ENCODE measurements at places on chromosomes 4 and X.

- DNase-seq: no peak
These were observed 31.8 kb downstream of the USP11 start for GRCh38 chrX:47264483-47265173.

GRCh38 chr4:8644966-8645752 lies 52.6 kb downstream of the CPZ start:
- no peak for DNase-seq

DNA sequence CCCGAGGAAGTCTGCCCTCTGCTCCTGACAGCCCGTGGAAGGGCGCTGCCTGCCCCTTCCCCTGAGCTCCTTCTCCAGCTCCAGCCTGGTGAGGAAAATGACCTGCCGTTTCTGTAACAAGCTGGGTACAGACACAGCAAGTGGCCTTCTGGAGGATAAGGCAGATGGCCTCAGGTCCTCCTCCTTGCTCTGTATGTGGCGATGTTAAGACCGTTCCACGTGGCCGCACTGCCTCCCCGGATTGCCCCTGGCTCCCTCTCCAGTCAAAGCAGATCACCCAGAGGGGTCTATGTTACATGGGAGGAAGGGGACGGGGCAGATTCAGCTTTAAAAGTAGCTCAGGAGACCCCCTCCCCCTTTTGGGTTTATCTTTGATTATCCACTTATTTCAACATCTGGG lies 80.3 kb upstream of the GATB start:
- DNase-seq: no peak

- DNase-seq: peak; percentile 88
These were observed 76.7 kb downstream of the AFF1 start for GRCh38 chr4:87011340-87012034.

- no peak for DNase-seq
These were observed 1544.1 kb upstream of the ADGRL3 start for GRCh38 chr4:59655996-59656395.

DNA sequence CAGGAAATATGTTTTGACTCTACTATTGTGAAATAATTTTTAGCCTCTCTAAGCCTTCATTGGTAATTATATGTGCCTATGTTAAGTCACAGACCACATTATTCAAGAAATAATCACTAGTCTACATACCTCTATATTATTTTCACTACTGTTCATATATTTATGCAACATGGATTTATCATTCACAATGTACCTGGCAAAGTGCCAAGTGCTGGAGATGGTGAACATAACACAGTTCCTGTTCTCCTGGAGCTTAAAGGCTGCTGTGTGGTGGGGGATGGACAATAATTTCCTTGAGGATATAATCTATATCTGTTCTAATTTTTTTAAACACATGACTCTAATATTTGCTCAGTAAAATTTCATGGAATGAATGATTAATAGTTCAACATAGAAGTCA lies 527.7 kb upstream of the CXorf51A start:
- no peak for DNase-seq

DNA sequence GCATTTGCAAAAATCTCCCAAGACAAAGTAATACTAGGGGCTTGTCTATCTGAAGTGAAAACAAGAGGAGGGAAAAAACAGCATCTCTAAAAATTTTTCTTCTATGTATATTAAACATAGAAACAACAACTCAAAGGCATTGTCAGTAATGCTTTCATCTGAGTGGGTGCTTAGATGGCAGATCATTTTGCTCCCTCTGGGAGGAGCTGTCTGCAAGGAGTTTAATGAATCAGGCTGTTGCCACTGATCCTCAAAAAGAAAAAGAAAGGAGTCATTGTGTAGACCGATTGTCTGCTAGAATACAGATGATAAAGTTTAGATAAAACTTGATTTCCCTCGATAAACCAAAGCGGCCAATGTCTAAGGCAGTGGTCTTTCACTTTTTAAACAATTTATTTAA lies 49.7 kb upstream of the KLHL8 start:
- DNase-seq: no peak

- DNase-seq: no peak
These were observed 17.4 kb downstream of the TMEM175 start for GRCh38 chr4:949656-950055.

DNA sequence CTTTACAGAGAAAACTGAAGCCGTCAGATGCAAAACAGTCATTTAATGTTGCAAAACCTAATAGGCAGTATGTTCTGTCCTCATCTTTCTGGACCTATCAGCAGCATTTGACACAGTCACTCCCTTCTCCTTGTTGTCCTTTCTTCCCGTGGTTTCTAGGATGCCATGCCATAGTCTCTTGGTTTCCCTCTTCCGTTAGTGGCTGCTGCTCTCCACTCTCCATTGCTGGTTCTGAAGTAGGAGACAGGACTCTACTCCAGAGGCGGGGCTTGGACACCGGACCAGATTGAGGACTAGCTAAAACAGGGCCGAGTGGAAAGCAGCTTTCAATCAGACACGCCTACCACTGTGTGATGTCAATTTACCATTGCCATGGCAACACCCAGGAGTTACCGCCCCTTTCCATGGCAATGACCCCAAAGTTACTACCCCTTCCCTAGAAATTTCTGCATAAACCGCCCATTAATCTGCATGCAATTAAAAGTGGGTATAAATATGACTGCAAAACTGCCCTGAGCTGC lies 88.8 kb upstream of the CCDC160 start:
- no peak for DNase-seq

DNA sequence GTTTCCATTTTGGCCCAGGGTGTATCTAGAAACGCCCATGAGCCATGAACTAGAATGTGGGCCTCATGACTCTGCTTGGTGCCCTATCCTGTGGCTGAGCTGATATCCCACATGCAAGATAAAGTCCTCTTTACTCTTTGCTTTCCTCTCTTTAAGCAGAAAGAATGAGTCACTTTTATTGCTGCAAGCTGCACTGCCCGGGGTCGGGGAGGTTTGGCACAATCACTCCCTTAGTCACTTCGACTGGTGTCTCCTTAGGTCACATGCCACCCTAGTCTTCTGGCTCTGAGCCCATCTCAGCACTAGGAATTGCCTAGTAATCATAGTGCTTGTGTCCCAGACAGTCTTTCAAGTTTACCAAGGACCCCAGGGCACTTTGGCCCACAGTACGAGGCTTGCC lies 75.1 kb upstream of the CXorf66 start:
- DNase-seq: no peak

- no peak for DNase-seq
These were observed 27.6 kb upstream of the CFAP299 start for GRCh38 chr4:80307774-80308465.

DNA sequence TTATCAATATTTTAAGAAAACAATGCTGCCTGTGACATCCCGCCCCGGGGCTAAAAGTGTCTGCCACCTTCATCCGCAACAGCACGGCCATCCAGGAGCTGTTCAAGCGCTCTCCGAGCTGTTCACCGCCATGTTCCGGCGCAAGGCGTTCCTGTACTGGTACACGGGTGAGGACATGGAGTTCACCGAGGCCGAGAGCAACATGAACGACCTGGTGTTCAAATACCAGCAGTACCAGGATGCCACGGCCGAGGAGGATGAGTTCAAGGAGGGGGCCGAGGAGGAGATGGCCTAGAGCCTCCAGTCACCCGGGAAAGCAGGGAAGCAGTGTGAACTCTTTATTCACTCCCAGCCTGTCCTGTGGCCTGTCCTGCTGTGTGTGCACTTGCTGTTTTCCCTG lies 12.1 kb upstream of the KLHL13 start:
- no peak for DNase-seq

GRCh38 chrX:69163936-69164741 lies 1.1 kb downstream of the PJA1 start:
- no peak for DNase-seq

DNA sequence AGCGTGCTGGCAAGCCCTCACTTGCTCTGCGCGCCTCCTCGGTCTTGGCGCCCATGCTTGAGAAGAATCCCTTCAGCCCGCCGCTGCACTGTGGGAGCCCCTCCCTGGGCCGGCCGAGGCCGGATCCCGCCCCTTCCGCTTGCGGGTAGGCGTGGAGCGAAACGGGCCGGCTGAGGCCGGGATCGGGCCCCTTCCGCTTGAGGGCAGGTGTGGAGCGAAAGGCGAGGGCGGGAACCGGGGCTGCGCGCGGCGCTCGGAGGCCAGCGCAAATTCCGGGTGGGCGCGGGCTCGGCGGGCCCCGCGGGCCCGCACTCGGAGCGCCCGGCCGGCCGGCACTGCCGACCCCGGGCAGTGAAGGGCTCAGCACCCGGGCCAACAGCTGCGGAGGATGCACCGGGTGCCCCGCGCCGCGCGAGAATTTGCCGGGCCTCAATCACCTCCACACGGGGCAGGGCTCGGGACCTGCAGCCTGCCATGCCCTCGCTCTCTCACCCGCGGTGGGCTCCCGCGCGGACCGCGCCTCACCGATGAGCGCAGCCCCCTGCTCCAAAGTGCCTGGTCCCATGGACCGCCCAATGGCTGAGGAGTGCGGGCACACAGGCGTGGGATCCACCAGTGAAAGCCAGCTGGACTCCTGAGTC lies 58.1 kb upstream of the GBA3 start:
- no peak for DNase-seq

DNA sequence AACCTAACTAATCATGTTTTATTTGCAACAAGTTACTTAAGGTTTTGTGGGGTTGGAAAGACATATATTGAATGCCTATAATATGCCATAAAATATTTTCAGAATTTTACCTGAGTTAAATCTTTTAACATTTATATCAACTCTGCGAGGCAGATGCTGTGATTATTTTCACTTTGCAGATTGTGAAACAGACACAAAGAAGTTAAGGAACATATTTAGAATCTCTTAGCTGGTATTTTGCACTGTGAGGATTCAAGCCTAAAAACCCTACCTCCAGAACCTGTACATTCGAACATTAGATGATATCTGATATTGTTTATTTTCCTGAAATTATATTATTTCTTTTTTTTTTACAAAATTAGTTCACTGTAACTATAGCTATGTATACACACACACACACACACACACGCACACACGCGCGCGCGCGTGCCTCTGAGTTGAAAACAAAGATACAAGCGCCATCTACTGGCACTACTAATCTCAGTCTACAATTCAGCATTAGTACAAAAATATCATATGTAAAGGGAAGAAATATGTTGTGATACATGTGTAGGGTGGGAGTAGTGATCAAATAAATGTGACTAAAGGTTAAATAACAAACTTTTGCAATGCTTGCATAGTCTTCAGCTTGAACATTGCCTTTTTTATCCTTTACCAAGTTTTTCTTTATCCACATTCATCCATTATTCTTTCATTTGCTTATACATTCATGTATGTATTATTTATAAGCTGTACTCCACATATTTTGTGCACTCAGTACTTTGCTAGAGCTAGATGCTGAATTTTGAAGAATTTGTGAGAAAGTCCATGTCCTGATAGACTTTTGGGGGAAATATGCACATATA lies 61.5 kb downstream of the ANXA10 start:
- DNase-seq: peak; percentile 29

GRCh38 chrX:103674531-103675454 lies 11.7 kb downstream of the MORF4L2 start:
- DNase-seq: no peak

- DNase-seq: no peak
These were observed 857 bp downstream of the SCML1 start for GRCh38 chrX:17737986-17738713.

GRCh38 chrX:151183912-151184565 lies 7.7 kb downstream of the GPR50 start:
- DNase-seq: no peak

GRCh38 chrX:46757052-46757451 lies 1.9 kb downstream of the SLC9A7 start:
- DNase-seq: no peak

DNA sequence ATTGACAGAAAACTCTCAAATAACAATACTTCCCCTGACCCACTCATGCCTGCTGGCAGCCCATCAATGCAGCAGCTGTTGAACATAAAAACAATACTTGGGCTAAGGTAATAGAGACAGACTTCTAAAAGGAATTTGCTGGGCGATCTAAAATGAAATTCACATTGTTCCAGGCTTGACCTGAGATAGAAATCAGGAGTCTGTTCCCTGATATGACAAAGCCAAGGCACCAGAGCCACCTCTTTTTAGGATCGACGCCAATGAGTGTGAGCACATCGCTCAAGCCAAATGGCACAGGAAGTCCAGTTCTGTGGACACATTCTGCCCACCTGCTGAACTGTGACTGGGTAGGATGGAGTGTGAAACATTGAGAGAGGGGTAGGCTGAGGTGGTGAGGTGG lies 4.9 kb downstream of the SEPTIN11 start:
- no peak for DNase-seq

- DNase-seq: no peak
These were observed 154.2 kb downstream of the SHOX start for GRCh38 chrX:784829-785228.

DNA sequence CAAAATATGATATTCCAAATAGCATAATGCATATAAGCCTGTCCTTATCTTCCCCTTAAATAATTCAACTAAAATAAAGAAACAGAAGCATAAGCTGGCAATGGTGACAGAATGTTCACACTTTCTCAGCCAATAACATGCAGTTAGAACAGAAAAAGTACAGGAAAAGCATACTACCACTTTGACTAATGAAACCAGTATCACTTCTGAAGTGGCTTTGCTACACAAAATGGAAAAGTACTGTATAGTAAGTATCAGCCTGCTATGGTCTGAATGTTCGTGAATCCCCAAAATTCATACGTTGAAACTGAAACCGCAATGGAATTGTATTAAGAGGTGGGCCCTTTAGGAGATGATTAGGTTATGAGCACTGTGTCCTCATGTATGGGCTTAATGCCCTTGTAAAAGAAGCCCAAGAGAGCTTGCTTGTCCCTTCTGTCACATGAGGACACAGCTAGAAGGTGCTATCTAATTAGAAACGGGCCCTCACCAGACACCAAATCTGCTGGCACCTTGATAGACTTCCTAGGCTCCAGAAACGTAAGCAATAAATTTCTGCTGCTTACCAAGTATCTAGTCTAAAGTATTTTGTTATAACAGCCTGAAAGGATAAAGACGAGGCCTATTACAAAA lies 102.6 kb downstream of the PRDM5 start:
- DNase-seq: no peak

DNA sequence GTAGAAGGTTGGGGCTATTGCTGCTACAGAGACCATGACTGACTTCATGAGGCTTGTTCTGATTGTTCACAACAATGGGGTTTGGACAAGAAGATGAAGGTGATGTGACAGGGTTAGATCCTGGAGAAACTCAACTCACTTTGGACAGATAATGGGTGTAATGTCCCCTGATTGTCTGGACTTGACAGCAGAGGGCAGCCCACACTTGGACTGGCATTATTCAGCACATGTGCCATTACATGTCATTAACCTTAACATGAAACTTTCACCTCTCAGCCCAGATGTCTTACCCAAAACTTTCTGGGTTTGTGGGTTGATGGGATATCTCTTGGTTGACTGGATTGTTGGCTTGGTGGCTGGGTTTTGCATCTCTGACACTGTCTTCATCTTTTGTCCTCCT lies 101.5 kb downstream of the MXRA5 start:
- no peak for DNase-seq

- DNase-seq: no peak
These were observed 8.7 kb upstream of the TIMP1 start for GRCh38 chrX:47573341-47574075.

DNA sequence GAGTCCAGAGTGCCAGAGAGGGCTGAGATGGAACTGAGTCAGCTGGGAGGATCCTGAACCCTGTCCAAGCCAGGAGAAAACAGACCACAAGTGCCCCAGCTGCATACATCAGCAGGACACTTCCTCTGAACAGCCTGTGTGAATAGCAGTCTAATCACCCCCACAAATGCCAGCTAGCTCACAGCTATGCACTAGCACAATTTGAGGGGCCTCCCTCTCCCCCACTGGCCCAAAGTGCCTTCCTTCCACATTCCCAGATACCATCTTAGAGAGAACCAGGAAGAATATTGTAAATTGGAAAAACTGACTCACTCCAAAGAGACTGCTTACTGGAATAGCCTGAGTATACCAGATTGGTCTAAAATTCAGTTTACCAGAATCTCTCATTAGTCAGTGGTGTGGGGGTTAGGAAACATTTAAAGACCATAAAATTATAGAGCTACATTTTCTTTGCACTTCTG lies 292.6 kb upstream of the KLF3 start:
- DNase-seq: no peak

Data from bone marrow (tissue), 2 donors.